Femur (tissue), 1 donor: ENCODE measurements at places on chromosomes 6 and 20.

DNA sequence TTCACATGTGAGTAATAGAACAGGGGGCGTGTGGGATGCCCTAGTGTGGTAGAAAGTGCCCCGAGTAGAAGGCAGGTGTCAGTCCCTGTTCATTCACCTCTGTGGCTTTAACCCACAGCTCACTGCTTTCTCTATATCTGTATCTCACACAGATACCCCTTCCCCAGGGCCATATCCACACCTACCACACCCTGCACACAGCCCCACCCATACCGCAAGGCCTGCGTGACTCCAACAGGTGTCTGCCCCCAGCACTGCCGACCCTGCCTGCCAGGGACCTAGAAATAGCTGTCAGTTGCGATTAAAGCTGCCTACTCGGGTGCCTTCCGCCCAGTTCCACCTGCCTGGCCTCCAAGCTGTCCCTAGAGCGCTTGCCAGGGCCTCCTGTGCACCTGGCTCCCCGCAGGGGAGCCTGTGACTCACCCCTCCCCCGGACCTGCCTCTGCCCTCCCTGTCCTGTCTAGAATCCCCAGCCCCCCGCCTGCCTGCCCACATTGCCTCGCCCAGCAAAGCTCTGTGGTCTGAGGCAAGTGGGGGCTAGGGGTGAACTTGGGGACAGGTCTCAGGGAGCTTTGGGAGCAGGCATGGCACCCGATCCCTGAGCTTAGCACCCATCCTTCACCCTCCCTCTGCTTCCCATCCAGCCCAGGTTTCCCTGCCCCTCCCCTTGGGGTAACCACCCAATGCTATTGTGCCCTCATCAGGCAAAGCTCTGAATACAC is 38.3 kb upstream of the ID1 start:
- no peak for DNase-seq

- DNase-seq, result no peak
These were observed 17.0 kb downstream of the CST9 start for GRCh38 chr20:23588434-23589403.

- no peak for DNase-seq
These were observed 74.7 kb downstream of the BTBD3 start for GRCh38 chr20:11992426-11992825.

DNA sequence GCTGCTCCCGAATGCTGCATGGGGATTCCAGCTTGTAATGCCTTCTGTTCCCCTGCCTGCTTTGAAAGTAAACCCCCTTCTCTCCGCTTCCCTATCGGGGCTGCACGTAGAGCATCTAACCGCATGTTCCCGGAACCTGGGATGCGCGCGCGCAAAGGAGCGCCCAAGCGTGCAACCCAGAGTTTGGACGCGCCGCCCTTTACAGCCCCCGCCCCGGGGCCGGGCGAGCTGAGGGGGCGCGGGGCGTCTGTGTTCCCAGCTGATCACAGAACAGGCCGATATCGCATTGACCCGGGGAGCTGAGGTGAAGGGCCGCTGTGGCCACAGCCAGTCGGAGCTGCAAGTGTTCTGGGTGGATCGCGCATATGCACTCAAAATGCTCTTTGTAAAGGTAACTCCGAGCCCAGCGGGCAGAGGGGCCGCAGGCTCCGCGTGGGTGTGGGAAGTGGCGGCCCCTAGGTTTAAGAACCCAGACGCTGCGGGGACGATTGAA is 1.4 kb downstream of the LAMP5 start:
- DNase-seq, result no peak

DNA sequence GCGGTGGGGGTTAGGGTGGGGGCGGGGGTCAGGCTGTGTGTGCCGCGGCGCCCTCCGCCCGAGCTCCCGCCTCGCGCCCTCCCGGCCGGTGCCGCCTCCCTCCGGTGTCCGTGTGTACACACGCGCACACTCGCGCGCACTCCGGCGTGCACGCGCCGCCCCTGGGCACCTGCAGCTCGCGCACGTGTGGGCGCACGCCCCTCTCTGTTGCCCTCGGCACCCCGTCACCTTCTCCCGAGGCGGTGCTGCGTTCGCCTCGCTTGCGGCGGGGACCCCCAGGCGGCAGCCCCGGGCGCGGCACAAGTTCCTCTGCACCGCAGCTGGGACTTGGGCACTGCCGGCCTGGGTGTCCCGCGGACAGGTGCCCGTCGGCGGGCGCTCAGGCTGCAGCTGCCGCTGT is 525 bp downstream of the MACROD2 start:
- peak; percentile 24 for DNase-seq

- DNase-seq, result peak; percentile 70
These were observed 129.1 kb downstream of the PACRG start for GRCh38 chr6:162856885-162857284.

GRCh38 chr6:150142670-150143515 is at the start of gene PPP1R14C:
PPP1R14C (plus strand) TSS chr6:150143044; CDS start chr6:150143193, 149 bp downstream.
- DNase-seq, result peak; percentile 67

DNA sequence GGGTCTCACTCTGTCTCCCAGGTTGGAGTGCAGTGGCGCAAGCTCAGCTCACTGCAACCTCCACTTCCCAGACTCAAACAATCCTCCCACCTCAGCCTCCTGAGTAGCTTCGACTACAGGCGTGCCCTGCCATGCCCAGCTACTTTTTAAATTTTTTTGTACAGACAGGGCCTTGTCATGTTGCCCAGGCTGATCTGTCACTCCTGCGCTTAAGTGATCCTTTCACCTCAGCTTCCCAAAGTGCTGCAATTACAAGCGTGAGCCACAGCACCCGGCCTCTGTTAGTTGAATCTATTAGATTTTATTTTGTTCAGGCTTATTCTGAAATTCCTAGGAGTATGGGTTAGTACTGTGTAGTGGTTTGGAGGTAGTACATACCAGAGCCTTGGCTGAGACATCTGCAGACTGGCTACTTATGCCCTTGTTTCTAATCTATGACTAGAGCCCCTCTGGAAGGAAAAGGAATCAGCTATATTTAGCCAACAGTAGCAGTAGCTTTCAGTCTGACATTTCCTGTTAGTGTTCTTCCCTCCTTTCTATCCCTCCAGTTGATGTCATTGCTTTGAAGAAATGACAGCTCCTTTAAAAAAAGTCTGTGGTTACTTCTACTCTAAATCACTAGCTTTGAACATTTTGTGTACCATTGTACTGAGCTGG is 74.4 kb downstream of the ITCH start:
- no peak for DNase-seq

DNA sequence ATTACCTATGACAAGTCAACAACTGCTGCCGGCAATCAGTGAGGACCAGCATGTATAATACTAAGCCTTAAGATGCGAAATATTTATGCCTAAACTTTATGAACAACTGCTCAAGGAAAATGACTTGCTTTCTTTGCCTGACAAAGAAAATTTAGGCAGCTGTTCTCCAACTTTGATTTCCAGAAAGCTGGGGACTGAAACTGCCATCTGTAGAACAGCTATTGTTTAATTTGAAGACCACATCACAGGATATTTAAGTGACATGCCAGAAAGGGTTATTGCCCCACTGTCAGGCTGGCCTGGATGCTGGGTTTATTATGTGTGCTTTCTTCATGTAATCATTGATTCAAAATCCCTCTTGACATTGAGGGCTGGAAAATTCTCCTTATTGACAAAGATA is 153.9 kb upstream of the ENPP5 start:
- no peak for DNase-seq

DNA sequence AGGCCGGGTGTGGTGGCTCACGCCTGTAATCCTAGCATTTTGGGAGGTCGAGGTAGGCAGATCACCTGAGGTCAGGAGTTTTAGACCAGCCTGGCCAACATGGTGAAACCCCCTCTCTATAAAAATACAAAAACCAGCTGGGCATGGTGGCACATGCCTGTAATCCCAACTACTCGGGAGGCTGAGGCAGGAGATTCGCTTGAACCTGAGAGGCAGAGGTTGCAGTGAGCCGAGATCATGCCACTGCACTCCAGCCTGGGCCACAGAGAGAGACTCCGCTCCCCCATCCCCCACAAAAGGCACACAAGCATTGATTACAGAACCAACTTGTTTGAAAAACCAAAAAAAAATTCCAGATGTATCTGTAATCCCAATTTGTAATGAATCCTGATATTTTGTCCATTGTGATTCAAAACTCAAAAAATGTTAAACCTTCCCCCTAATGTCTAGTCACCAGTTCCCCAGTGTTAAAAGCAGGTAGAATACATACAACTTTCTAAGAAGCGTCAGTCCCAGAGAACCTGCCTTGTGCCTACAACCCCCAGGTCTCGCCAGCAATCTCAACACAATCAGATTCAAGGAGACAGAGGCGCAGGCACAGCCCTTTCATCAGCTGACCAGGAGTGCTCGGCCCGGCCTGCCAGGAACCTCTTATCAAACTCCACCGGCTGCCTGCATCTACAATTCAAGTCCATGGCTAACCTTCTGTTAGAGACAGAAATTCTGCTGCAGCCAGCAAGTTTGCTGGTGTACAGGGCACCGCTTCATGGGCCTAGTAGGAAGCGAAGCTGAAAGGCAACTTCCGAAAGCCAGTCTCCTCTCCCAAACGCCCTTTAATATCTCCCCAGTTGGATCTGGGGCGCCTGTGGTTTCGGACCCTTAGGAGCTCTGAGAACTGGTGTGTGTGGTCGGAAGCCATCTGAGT is 2.1 kb downstream of the EZR start:
- DNase-seq, result peak; percentile 57

DNA sequence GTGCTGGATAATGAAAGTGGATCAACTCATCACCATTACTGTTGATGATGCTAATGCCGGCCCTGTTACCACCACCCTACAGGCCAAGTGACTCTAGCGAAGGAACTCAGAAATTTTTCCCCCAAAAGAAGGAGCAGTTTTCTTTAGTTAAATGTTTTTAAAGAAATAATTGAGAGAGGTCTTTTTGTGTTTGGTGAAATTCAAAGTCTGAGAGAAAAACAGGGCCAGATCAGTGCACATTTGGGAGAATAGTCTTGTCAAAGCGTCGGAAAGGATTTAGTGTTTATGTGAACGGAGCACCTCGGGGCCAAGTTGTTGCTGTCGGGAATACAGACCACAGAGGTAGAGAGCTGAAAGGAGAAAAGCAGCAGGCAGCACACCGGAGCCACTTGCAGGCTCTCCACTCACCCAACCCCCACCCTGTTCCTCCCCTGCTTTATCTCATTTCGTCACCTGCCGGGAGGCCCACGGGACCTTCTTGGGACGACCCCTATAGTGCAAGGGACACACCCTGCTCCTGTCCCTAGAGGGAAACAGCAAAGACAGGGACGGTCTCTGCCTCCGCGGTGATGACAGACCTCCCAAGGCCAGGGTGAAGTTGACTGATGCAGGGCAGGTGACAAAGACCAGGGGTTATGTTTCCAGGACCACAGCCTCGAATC is 6.8 kb downstream of the TFAP2B start:
- DNase-seq, result no peak

- no peak for DNase-seq
These were observed 10.1 kb upstream of the SEC63 start for GRCh38 chr6:107968081-107968480.

GRCh38 chr20:2305479-2305878 is 9.7 kb downstream of the TGM3 start:
- no peak for DNase-seq

DNA sequence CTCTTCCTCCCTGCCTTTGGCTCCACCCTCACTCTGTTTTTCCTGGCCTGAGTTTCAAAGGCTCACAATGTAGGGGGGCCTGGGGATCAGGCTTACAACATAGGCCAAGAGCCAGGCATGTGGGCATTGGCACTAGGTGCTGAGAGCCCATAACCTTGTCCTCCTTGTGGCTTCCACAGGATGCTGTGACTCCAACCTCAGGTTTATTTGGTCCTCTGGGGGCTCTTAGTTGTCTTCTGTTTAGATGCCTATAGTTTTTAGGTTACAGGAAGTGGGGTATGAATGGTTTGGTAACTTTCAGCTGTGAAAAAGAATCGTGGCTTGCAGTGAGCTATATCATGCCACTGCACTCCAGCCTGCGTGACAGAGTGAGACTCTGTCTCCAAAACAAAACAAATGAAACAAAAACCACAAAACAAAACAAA is 25.6 kb downstream of the MMP24 start:
- DNase-seq, result no peak

GRCh38 chr6:15301179-15302006 is 55.5 kb downstream of the JARID2 start:
- DNase-seq, result no peak

- DNase-seq, result peak; percentile 39
These were observed 41.6 kb downstream of the MRAP2 start for GRCh38 chr6:84074988-84075781.

DNA sequence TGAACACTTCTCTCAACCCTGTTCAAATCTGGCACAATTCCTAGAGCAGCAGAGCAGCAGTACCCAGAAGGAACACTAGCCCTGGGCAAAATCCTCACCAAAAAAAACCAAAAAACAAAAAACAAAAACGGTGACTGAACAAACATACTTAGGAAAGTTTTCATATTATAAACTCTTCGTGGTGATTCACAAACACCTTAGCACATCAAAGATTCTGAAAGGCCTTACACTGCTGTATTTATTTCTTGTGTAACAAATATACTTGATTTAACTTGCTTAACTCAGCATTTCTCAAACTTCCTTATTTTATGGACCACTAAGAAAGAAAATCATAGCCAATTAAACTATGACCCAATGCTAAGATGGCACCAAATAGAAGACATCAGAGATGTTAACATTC is 57.8 kb upstream of the RREB1 start:
- no peak for DNase-seq

- DNase-seq, result no peak
These were observed 33.6 kb upstream of the PREX1 start for GRCh38 chr20:48861444-48861843.

- no peak for DNase-seq
These were observed 121.0 kb upstream of the RNF24 start for GRCh38 chr20:4136078-4136966.

GRCh38 chr6:41637194-41638001 is 870 bp upstream of the MDFI start:
- no peak for DNase-seq

DNA sequence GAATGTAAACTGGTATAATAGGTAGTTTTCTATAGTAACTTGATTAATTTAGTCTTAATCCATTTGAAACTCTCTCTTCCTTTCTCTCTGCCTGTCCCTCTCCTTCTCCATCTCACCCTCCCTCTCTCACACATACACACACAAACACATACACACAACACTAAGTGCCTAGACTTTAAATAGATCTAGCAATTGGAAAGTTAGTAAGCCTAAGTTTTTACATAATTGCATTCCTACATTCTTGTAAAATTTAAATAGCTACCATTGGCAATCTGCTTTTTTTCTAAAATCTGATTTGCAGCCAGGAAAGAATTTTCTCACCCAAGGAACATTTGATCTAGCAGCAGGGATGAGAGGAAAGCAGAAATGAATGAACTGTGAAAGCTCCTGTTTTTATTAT is 15.7 kb downstream of the GFRA4 start:
- no peak for DNase-seq

DNA sequence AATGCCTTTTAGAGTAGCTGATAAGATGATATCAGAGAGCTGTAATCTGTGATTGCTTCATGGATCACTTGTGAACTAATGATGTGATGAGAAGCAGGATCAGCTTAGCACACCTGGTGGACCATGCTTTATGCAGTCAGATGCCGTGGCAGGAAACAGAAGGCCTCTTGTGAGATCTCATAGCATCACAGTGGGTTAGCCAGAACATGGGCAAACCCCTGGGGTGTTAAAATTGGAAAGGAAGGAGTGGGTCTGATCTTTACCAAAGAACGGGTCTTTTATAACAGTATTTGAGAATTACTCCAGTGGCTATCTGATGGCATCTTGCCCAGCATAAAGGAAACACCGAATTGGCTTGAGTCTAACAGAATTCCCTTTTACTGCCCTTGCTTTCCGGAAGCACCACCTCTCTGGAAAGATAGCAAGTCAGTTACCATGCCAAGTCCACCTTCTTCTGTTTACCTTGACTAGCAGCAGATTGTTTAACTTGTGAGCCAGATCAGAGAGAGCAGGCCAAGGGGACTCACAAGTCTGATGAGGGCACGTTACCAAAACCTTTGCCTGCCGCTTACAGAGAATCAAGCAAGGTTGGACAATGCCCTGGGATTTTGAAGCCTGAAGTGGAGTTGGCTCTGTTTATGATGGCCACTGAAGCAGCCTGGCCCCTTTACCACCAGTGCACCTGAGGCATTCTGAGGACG is 20.9 kb upstream of the SRF start:
- no peak for DNase-seq
